NCI-H226 (cell line): ENCODE measurements at places on chromosomes 6 and 20.

- DNase-seq = no peak
Measured at GRCh38 chr6:155349129-155349528, 34.8 kb upstream of the TFB1M start.

DNA sequence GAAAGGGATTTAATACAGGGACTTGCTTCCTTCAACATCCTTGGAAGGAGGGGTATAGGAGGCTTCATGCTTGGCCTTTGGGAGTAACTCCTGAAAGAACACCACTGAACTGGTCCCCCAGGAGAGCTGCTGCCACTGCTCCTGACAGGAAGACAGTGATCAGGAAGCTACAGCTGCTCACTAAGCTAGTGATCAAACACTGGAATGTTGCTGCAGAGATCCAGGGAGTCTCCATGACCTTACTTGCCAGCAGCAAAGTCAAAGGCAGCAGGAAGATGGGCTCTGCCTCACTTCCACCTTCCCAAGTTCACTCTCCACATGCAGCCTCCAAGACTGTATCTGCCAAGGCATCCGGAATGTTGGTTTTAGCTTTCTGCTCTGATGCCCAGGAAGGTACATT, 31.8 kb downstream of the PIM1 start:
- DNase-seq = no peak

DNA sequence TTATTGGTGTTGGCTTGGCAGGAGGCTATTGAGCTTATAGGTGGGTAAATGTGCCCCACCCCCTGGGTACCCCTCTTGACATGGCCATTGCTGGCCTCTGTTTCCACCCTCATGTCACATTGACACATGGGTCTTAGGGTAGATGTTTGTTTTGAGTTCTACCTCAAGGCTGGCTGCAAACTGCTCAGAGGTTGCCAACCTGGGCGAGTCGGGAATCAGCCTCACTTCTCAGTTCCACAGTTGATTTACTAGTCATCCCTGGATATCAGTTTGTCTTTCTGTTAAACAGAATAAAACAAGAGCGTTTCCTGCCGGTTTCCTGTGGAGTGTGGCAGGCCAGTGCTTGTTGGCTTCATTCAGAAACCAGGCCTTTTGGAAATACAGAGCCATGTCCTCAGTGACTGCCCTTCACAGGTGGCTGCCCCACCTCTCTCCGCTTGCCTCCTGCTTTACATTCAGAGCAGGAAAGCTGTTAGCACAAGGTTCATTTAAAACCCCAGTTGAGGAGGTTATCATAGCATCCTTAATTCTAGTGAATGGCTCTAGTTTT, 105.6 kb downstream of the TCP11 start:
- DNase-seq = no peak

DNA sequence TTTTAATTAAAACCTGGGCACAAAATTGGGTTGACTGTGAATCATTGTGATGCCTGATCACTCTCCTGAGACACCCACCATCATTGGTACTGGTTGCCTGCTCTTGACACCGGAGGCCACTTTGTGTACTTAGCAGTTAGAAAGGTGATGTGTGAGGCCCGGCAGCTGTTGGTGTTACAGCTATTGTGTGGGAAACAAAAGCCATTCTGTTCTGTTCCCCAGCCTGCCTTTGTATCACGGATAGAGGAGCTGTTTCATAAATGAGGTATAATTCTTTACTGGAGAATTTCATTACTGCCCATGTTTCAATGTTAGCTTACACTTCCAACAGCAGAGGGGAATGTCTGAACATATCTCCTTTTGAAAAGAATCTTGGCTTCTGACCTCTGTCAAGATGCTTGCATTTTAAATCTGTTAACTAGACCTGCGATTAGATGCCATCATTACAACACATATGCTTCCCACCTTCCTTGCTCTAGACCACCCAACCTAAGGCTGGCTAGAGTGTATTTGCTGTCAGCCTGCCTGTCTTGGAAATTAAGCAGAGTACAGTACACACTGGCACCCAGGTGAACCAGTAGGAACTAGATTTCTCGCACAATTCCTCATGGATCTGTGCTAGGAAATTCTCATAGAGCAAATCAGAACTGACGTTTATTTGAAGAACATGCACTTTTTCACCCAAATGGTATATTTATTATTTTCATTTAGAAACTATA, 142.4 kb upstream of the INSM1 start:
- no peak for DNase-seq

- DNase-seq = no peak
Measured at GRCh38 chr6:133567636-133568035, 321.3 kb upstream of the TCF21 start.
